Thymus (tissue), 14 donors: ENCODE measurements at places on chromosomes 11 and 22. TPM values are rescaled to one million over a fixed set of nuclear protein-coding genes. Genes with fewer than 3 reads are reported as not detected.
A peak's percentile ranks its signal among the peaks of the same experiment; 100 is the strongest.

DNA sequence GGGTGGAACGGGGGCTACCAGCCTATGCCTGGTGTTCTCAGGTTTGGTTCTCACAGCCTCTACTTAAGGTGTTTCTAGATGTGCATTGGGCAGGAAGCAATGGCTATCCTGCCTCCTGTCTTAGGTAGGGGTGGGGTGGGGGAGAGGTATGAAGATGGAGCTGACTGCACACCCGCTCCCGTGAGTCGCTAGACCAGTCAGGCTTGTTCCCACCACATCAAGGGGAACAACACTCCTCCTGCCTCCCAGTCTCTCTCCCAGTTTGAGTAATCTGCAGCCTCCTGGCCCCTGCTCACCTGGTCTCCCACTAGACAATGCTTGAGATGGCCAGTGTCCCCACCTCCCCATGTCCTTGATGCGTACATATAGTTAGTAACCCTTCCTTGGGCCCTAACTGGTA is 79.3 kb upstream of the TENM4 start:
- DNase-seq = no peak

GRCh38 chr11:36702330-36703054 is 104.5 kb upstream of the RAG2 start:
- DNase-seq = peak; percentile 75

DNA sequence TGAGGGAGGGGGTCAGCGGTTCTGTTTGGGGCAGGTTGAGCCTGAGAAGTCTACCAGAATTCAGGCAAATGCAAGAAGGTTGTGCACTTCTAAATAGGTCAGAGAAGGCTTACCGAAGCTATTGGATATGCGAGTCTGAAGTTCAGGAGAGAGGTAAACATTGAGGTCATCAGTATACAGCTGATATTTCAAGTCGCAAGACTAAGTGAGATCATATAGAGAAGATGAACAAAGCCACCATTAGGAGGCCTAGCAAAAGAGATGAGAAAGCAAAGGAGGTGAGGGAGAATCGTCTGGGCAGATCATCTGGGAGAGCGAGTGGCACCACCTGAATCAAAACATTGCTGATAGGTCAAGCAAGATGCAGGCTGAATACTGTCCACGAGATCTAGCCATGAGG is 430.6 kb downstream of the BUD13 start:
- no peak for DNase-seq

Gene SLC5A1
- total RNA-seq = 0.24 TPM

DNA sequence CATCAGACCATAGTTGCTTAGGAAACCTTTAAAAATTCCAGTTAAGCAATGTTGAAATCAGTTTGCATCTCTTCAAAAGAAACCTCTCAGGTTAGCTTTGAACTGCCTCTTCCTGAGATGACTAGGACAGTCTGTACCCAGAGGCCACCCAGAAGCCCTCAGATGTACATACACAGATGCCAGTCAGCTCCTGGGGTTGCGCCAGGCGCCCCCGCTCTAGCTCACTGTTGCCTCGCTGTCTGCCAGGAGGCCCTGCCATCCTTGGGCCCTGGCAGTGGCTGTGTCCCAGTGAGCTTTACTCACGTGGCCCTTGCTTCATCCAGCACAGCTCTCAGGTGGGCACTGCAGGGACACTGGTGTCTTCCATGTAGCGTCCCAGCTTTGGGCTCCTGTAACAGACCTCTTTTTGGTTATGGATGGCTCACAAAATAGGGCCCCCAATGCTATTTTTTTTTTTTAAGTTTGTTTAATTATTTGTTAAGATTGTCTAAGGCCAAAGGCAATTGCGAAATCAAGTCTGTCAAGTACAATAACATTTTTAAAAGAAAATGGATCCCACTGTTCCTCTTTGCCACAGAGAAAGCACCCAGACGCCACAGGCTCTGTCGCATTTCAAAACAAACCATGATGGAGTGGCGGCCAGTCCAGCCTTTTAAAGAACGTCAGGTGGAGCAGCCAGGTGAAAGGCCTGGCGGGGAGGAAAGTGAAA is 73.4 kb downstream of the NCAPD3 start:
- no peak for DNase-seq

GRCh38 chr11:89521792-89522191 is 30.6 kb upstream of the NOX4 start:
- no peak for DNase-seq

Gene MMP13
- total RNA-seq = 0.42 TPM

- DNase-seq = no peak
These were observed 165.7 kb upstream of the SORL1-AS1 start for GRCh38 chr11:121618516-121618915.

GRCh38 chr11:117022526-117022925 is 75.7 kb downstream of the SIK3 start:
- DNase-seq = no peak

Gene SYT8
- 0.71 TPM for total RNA-seq

DNA sequence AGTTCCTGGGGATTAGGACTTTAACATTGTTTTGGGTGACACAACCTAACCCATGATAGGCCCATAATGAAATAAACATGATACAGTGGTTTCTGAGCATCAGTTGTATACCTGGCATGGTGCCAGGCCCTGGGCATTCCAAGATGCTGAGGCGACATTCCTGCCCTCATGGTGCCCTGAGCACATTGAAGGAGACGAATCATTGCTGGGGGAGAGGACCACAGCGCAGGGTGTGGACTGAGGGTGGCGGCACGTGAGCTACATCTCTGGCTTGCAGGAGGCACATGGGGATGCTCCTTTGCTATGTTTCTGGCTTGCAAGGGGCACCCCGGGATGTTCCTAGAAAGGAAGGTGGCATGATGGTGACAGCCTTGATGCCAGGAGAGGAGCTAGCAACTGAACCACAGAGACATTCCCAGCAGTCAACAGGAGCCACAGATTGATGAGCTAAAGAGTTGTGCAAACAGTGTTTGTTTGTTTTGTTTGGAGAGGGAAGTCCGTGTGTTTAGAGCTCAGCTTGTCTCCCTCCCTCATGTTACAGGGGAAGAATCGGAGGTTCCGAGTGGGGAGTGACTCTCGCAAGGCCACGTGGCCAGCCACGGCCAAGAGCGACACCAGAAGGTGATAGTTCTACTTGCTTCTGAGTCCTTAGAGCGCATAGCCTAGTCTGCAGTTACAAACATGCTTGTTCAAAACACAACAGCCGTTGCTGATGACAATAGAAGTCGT is 106.4 kb downstream of the MIAT start:
- no peak for DNase-seq

DNA sequence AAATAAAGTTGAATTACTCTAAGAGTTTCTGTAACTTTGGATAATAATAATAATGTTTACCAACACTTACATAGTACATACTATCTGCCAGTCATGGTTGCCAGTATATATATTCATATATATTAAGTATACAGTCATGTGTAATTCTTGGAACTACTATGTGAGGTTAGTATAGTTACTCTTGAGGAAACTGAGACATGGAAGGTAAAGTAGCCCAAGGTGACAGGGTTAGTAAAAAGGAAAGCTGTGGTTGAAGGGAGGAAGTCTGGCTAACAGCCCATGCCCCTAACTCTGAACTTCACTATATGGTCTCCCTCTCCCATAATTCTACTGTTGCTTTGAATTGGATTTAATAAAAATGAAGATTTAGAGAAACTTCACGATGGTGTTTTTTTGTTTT is 24.9 kb downstream of the FDX1 start:
- no peak for DNase-seq

Gene ALKBH8
- 8.0 TPM for total RNA-seq

DNA sequence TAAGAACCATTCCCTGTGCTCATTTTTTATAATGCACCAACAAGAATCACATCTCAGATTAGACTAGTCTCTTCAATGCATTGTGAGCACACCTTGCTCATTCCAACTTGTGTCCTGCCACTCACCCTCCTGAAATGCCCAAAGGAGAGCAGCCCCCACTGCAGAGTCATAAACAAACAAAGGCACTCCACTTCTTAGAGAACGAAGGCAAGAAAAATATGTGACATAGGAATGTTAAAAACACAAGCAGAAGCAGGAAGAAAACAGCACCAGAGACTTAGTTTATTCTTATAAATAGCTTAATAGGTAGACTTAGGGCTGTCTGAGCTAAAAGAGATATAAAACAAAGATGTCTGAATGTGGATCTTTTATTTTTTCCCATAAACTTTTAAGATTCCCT is 57.2 kb downstream of the GUCY1A2 start:
- no peak for DNase-seq

Gene NPAS4
- total RNA-seq = not detected

- no peak for DNase-seq
These were observed 1.8 kb downstream of the IGF2 start for GRCh38 chr11:2137202-2138067.

DNA sequence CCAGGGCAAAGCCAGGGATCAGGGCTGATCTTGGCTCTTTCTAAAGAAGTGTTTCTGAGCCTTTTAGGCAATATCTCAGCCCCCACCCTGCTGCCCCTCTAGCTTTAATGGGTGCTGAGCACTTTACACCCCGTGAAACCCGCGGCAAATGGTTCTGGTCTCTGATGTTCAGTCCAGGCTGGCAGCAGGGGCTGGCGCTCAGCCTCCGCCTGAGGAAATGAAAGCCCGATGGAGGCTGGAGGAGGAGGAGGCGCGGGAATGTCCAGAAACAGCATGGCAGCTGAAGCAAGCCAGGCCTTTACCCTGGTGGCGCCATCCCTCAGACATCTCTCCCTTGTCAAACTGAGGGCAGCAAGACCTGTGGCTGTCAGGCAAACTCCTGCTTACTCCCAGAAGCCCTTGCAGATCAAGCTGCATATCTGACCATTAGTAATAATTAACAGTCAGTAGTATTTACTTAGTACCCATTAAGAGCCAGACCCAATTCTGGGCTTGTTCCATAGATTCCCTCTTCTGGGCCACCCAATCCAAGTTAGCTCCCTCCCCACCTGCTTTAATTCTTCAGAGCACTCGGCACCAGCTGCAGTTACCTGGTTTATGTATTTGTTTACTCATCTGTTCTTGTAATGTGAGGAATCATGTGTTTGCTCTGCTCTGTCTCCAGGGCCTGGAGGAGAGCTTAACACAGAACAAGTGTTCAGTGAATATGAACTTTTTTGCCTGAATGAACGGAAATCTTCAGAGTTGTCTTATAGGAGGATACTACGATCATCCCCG is 15.0 kb upstream of the ALX4 start:
- no peak for DNase-seq

Gene ANAPC15
- total RNA-seq = 89.9 TPM

Gene CECR2
- total RNA-seq = 0.42 TPM

Gene SCGB1A1
- 1.5 TPM for total RNA-seq

DNA sequence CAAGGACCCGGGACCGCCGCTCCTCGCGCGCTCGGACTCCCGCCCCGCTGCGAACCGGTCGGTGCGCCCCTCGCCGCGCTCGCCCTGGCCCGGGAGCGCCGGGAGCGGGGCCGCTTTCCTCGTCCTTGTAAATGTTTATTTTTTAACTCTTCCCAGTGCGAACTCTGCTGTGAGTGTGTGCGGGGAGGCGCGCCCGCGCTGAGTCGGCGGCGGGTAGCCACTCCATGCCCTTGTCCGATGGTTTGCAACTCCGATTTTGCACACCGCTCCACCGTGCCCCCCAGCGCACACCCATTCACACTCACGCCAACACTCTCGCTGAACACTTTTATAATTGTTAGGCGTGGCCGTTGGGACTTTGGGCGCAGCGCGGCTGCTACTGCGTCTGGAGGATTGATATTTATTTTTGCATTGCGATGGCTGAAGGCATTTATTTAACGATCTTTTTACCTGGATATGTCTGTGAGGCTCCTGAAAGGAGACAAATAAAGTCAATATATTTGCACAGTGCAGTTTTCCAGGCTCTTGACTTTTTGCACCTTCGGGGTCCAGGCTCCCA is 1.0 kb downstream of the C11orf96 start:
- DNase-seq = no peak

- no peak for DNase-seq
These were observed 28.7 kb downstream of the RPL3 start for GRCh38 chr22:39290724-39291161.
